ENCODE measurements at places on chromosomes 4 and X.

GRCh38 chr4:124163401-124163800 is 549.1 kb downstream of the ANKRD50 start:
- DNase-seq = no peak

DNA sequence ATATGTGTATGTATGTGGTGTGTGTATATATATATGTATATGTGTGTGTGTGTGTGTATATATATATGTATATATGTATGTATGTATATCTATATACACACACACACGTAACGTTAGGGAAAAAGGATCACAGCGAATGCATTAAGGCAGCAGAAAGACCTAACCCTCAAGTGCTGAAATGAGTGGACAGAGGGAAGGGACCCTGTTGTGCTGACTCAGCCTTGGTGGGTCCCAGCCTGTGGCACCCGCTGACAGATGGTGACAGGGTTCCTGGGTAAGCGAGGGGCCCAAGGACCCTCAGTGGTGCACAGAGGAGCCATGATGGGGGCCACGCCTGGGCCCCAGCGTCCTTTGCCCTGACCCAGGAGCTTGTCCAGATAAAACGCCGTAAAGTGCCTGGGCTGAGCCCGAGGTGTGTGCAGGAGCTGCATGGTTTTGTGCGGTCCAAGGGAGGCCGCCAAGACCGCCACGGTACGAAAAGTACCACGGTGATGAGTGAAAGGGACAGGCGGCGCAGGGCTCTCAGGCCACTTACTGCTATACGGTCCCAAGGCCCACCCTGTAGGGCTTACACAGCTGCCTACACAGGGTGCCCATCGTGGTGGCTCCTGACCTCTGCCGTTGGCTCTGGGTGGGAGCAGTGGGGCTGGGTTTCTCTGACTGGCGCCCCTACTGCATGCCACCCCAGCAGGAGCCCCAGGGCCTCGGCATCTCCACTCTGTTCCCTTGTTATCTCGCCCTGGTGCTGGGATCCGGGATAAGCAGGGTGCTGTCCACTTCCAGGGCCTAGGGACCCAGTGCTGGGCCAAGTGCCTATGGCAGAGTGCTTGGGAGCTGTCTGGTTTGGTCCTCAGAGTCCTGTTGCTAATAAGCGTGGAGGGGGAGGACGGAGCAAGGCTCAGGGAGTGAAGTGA is 10.0 kb downstream of the SH3BP2 start:
- no peak for DNase-seq

DNA sequence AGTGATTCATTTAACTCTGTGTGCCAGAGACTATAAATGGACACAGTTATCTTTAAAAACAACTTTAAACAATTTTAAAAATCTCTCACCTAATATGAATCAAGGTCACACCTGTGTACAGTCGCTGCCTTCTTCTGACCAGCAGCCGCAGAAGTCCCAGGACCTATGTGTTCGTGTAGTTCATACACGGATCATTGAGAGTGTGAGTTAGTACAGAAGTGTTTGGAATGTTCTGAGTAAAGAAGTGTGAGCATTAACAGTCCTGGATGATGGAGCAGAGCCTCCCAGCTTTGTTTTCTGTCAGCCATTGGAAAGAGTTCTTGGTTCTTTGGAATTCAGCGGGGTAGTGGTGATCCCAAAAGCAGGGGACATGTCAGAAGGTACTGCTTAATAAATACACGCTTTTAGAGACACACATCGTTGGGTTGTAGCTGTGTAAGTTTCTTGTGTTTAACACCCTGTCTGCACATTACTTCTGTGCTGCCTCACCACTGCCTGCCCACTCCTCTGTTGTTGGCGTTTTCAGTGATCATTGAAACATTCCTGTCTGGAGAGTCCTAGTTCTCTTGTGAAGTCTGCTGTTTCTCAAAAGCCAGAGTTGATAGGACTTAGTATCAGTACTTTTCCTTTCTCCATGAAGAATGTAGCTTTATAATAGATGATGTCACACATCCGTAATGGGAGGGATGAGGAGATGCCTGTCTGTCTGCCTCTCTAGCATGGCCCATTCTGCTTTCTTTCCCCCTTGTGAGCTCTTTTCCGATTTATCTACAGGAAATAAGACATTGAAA is 90.6 kb downstream of the PTTG2 start:
- DNase-seq = no peak

DNA sequence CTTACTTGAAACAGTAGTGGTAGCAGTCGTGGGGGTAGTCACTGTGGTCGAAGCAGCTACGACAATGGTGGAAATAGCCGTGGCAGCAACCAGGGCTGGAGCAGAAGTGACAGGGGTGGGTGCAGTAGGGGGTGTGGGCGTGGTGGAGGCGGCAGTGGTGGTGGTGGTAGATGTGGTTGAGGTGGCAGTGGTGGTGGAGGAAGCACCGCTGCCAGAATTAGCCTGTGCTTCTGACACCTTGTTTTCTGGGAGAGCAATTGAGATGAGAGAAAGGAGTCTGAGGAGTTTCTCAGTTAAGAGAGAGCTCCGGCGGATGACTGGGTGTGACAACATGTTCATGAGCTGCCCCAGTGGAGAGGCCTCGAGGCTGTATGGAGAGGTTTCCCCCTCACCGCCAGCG is 113.5 kb upstream of the HSD17B10 start:
- DNase-seq = no peak

DNA sequence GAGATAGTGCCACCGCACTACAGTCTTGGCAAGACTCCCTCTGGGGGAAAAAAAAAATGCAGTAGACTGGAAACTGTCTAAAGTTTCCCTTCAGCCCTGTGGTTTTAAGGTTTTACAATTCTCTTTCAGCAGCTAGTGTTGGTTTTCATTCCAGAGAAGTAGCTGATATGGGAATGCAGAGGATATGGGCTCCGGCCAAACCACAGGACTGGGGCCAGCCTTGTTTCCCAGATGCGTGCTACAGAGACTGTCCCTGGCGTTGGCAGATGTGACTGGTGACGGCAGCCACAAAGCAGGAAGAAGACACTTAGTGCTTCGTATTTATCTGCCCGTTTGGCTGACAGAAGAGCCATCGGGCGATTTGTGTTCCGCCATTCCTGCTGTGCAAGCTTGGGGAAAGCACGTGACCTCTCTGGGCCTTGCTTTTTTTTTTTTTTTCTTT is 43.2 kb downstream of the ZBTB49 start:
- no peak for DNase-seq

GRCh38 chr4:39822662-39823061 is 124.7 kb downstream of the UBE2K start:
- no peak for DNase-seq

- DNase-seq = no peak
Measured at GRCh38 chr4:149553959-149554520, 261.6 kb downstream of the IQCM start.

- DNase-seq = no peak
Measured at GRCh38 chrX:123943488-123943887, 18.0 kb upstream of the STAG2 start.

- DNase-seq = no peak
Measured at GRCh38 chrX:150255441-150256296, 107.4 kb upstream of the MAMLD1 start.

- no peak for DNase-seq
Measured at GRCh38 chr4:56468097-56468422, 643 bp downstream of the SRP72 start.

GRCh38 chr4:25020236-25020635 is 10.5 kb downstream of the LGI2 start:
- no peak for DNase-seq

GRCh38 chr4:20506827-20507226 is 193.4 kb upstream of the PACRGL start:
- no peak for DNase-seq

DNA sequence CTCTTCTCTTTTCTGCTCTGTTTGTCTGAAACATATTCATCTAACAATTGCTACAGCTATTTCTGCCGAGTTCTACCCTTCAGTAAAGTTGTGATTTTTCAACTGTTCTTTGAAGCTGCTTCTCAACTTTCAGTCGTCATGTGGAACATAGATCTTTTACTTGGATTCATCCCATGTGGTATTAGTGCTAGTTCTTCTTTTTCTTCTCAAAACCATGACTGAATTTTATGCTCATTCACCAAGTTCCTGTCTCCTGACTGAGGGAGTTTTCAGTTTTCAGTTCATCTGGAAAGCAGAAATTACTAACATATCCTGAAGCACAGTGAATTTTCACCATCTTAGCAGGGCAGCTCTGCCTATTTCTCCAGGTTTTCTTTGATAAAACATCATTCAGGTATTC is 12.1 kb downstream of the ACSL4 start:
- no peak for DNase-seq

GRCh38 chr4:71607780-71608677 is 175.8 kb downstream of the GC start:
- DNase-seq = no peak

DNA sequence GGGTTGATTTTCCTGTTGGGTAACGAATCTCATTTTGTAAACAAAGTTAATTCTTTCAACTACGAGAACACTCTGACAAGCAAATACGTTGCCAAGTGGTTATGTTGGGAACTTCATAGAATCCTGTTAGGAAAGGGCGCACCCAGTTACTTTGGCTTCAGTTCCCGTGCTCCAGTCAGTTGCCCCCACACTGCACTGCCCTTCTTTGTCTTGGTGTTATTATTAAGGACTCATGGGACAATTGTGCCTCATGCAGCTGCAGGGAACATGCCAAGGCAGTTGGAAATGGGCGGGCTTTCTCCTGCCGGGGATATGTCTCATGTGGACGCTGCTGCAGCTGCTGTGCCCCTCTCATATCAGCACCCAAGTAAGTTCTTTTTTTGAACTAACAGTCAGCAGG is 28.9 kb downstream of the OFD1 start:
- no peak for DNase-seq

DNA sequence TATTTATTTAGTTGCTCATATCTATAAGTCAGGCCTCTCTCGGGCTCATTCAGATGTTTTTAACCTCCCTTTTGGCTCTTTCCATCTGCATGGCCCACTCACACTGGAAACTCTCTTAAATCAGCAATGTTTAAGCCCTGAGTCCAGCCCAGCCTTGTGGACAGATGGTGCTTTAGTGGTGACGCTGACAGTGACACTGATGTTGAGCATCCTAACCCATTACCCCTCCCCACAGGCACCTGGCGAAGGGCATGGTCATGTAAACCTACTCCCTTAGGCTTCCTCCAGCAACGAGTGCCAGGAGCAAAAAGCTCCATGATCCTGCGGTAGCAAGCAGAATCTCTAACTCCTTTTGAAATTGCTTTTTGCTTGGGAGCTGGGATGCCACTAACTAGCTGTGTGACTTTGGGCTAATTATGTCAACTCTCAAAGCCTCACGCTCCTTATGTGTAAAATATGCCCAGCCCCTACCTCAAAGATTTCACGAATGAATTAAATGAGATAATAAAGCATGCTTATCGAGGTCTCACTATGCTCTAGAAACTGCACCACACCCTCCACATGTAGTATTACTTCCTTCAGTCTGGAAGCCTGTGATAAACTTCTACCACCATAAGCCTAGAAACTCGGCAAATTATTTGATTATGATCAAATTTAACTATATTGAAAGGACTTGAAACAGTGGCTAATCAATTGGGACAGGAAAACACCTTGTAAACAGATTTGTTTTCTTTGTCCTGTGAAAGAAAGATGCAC is 569.4 kb downstream of the BCOR start:
- no peak for DNase-seq

GRCh38 chr4:169058312-169058711 is 48.3 kb upstream of the CBR4 start:
- no peak for DNase-seq

- DNase-seq = no peak
Measured at GRCh38 chr4:79638735-79639134, 230.7 kb upstream of the GK2 start.

DNA sequence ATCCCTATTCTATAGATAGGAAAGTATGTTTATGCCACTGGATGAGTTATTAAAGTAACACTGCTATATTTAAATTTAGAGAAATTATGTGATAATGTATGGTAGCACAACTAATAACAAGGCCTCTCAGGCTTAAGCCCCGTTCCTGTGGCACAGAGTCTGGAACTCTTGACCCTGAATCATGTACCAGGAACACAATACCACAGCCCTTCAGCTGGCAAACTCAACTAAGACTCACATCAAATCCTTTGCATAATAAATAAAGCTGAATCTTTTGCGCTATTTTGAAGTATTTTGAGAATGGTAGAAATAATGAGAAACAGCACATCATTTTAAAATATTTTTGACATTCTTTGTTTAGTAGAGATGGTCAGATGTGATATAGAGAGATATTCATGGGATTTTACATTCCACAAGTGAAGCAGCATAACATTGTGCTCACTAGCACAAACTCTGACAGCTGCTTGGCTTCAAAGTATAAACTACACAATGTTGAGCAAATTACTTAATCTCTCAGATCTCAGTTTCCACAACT is 478.4 kb upstream of the FAM241A start:
- no peak for DNase-seq

DNA sequence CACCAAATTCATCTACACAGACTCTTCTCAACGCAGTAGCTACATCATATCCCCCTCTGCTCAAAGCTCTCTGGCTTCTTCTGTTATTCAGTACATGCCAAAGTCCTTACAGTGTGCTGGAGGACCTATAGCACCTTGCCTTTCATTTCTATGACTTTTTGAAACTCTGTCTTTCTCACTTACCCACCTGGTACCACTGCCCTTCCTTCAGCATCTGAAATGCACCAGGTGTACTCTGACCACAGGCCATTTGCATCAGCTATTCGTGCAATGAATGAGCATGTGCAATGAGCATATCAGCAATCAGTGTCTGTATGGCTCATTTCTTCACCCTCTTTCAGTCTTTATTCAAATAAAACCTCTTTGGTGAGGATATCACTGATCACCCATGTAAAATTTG is 399.9 kb downstream of the RAB28 start:
- no peak for DNase-seq

GRCh38 chr4:150283689-150284088 is 205.4 kb downstream of the DCLK2 start:
- DNase-seq = no peak

DNA sequence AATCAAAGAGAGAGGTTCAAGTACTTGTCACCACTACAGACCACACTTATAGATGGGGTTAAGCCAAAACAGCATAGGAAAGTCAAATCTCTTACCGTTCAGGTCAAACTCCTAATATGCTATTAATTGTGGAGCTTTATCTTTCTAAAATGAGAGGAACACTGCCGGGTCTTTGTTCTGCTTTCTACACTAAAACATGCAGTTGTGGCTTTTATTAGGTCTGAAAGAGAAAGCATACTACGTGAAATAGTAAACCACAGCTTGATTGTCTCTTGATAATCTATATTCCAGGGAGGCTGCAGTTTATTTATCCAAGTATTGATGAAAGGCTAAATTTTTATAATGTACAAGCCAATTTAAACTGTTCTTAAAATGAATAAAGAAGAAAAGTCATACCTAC is 12.3 kb upstream of the INPP4B start:
- DNase-seq = no peak

GRCh38 chr4:145736241-145736831 is 56.4 kb downstream of the C4orf51 start:
- DNase-seq = no peak

GRCh38 chr4:16431866-16432265 is 205.6 kb upstream of the TAPT1 start:
- DNase-seq = no peak

- DNase-seq = no peak
Measured at GRCh38 chr4:138774940-138775339, 240.6 kb upstream of the NOCT start.
